NCI-H524 (cell line): ENCODE measurements at places on chromosomes 7 and 10.

GRCh38 chr10:4498711-4499251 lies 327.2 kb upstream of the AKR1E2 start:
- DNase-seq = no peak

DNA sequence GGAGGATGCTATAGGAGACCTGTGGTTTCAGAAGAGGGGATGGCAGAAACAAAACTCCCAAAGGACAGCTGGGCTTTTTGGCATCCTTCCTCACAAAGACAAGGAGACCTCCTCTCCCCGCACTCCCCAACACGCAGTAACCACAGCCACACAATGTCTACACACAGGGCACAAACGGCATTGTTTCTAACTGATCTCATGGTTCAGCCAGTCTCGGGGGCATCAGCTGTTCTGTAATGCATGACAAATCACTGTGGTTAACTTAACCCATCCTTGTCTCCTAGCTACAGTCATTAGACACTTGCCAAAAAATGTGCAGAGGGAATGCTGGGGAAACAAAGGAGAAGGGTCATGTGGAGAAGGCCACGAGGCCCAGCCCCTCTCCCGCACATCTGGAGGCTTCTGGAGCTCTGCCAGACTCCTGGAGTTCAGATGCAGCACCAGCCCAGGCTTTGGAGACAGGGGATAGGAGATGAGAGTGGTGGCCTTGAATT lies 7.6 kb upstream of the ADAMTS14 start:
- DNase-seq = no peak

GRCh38 chr7:158414002-158414401 lies 173.6 kb downstream of the PTPRN2 start:
- peak; percentile 7 for DNase-seq

GRCh38 chr7:136303162-136303561 lies 326.0 kb upstream of the MTPN start:
- no peak for DNase-seq

DNA sequence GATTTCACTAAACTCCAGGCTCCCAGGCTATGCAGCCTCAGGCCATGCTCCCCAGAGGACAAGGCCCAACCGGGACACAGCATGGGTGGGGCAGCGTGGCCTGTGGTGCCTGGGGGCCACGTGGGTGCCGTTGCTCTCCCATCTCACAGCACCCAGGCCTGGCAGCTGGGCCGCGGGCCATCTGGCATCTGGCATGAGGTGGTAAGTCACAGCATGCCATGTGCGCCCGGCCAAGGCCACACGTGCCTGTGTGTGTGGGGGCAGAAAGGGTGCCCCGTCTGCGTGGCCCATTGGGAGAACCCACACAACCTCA lies 204.1 kb downstream of the EBF3 start:
- DNase-seq = no peak

DNA sequence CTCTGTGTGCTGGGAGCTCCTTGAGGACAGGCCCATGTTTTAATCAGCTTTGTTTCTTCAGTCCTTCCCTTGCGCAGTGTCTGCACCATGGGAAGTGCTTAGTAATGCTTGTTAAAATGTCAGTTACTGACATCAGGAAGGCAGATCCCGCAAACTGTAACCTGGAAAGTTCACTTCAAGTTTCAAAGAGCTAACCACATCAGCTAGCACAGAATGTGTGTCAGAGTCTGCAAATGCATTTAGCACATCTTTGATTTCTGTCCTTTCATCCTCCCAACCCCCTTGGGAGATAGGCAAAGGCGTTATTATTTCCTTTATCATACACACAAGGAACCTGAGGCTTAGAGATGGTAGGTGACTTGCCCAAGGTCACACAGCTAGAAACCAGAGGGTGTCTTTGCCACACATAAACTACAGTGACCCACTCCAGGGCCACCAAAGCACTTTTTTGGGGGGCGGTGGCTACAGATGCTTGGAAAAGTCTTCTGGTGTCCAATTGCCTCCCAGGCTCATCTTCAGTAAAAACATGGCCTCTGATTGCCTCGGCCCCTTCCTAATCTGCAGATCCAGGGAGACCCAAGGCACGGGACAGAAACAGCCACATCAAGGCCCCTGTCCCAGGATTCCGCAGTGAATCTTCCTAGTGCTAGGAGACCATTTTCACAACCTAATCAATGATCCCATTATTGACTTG lies 116.2 kb upstream of the GPR26 start:
- no peak for DNase-seq

- no peak for DNase-seq
Measured at GRCh38 chr7:75771224-75771623, 787 bp downstream of the CCL26 start.

- DNase-seq = no peak
Measured at GRCh38 chr10:30656233-30656632, 26.7 kb upstream of the LYZL2 start.

DNA sequence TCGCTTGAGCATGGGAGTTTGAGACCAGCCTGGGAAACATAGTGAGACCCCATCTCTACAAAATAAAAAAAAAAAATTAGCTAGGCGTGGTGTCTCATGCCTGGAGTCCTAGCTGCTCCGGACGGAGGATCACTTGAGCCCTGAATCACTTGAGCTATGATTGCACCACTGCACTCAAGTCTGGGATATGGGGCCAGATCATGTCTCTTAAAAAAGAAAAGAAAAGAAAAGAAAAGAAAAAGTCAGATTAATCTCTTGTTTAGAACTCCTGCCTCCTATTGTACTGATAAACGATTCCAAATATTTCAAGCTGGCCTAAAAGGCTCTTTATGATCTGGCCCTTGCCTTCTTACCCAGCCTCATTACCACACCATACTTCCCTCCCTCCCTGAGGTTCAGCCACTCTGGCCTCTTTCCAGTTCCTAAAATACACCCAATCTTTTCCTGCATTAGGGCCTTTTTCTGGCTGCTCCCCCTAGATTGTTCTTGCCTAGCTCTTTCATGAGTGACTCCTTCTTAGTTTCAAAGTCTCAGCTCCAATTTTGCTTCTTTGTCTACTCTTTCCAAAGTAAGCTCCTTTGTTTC lies 41.7 kb downstream of the VCL start:
- no peak for DNase-seq

DNA sequence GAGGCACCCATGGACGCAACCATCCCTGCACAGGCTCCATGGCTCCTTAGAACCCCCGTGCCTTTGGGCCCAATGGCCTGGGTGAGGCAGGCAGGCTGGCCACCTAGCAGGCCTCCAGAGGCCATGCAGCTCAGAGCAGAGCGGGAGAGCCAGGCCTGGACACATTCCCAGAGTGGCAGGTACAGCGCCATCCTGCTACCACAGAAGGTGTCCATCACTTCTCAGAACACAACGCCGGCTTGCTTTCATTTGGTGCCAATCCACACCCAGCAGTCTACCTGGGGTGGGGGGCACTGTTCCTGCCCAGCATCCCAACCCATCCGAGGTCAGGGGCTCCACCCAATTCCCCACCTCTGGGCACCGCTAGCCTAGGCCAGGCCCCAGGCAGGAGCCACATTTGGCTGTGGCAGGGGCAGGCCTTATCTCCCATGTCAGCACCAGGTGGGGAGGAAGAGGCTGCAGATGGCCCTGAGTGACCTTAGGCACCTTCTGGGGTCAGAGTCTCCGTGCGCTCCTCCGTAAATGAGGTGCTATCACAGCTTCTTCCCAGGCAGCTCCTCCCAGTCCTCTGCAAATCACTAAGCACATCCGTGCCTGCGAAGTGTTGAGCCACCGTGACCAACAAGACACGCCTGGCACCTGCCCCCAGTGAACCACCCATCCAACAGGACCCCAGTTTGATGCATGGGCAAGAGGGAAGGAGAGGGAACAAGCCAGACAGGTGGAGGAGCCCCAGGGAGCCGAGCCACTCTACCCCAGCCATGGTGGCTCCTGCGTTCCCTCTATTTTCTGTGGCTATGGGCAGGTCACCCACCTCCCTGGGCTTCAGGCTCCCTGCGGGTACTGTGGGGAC lies 14.2 kb downstream of the KCNH2 start:
- DNase-seq = no peak

DNA sequence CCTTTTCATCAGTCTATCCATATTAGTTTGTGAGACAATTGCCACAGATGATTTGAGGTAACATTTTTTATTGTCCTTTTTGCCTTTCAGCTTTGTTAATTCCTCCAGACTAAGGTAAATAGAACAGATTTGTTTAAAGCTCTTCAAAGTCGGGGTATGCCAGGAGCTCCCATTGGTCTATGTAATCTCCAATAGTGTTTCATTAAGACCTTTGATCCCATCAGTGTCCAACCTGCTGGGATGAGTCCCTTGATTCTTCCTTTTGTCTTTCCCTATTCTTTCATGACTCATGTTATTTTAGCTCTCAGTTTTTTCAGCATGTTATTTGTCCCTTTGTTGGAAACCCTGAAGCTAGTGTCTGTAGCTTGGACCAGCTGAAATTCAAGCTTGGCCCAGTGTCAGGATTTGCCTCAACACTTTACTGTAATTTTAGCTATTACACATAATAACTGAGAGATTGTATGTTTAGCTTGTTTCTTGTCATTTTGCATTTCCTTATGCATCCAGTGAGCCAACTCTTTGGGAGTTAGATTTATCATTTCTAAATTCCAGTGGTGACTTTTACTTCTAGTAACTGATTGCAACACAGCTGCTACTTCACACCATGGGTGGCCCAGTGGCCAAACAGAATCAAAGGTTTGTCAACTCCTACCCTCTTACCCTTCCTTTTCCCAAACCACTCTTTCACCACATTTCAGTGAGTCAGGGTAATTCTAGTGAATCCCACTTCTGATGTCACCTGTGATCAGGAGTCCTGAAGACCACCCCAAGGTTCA lies 15.3 kb downstream of the AGBL3 start:
- DNase-seq = no peak

- DNase-seq = no peak
Measured at GRCh38 chr10:121051171-121051570, 200.0 kb downstream of the WDR11 start.

- DNase-seq = peak; percentile 38
Measured at GRCh38 chr7:3673524-3673923, 372.5 kb downstream of the SDK1 start.

DNA sequence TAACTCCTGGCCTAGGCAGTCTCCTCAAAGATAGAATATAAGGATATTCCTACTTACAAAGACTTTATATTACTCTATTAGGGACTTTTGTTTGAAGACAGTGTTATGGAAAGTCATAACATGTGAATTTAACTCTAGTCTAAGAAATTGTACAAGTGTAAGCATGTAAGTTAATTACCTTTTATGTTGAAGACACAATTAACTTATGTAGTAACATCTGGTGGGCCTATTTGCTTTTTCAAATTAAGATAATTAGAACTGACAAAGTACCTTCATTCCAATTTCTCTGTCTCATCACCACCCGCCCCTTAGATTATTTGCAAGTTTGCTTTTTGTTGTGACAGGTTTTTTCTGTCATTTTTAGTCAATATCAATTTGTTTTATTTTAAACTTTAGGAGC lies 126.0 kb upstream of the THSD7A start:
- DNase-seq = no peak

- DNase-seq = no peak
Measured at GRCh38 chr7:54864663-54865062, 105.7 kb upstream of the SEC61G start.

- no peak for DNase-seq
Measured at GRCh38 chr10:128494665-128495064, 368.4 kb upstream of the MKI67 start.

- no peak for DNase-seq
Measured at GRCh38 chr10:59872892-59873463, 33.4 kb downstream of the CCDC6 start.

DNA sequence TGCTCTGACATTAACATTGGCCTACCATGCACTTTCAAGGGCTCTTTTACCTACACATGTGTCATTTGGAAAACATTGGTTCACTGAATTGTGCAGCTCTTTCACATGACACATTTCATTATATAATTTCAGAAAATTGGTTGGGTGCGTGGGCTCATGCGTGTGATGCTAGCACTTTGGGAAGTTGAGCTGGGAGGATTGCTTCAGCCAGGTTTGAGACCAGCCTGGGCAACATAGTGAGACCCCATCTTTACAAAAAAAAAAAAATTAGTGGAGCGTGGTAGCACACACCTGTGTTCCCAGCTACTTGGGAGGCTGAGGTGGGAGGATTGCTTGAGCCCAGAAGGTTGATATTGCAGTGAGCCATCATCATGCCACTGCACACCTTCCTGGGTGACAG lies 3.9 kb downstream of the TASOR2 start:
- DNase-seq = no peak

DNA sequence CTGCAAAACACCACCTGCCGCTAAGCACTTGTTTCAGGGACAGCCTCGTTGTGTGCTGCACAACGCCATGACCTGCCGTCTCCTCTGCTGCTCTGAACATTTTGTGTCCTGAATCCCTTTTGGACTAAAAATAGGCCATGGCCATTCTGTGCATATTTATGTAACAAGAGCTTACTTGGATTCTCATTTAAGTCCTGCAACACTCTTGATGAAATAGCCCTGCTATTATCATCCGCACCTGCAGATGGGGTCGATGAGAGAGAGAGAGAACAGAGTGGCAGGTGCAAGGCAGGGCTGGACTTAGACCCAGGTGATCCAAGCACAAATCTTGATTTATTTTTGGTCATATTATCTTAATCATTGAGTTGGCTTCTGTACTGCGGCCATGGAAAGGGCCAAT lies 121.2 kb upstream of the PRKCQ start:
- DNase-seq = no peak

- no peak for DNase-seq
Measured at GRCh38 chr7:89334797-89335196, 539.3 kb upstream of the TEX47 start.

GRCh38 chr7:713488-714230 lies 12.8 kb upstream of the DNAAF5 start:
- no peak for DNase-seq

GRCh38 chr7:137890449-137890921 lies 43.7 kb upstream of the DGKI start:
- no peak for DNase-seq

DNA sequence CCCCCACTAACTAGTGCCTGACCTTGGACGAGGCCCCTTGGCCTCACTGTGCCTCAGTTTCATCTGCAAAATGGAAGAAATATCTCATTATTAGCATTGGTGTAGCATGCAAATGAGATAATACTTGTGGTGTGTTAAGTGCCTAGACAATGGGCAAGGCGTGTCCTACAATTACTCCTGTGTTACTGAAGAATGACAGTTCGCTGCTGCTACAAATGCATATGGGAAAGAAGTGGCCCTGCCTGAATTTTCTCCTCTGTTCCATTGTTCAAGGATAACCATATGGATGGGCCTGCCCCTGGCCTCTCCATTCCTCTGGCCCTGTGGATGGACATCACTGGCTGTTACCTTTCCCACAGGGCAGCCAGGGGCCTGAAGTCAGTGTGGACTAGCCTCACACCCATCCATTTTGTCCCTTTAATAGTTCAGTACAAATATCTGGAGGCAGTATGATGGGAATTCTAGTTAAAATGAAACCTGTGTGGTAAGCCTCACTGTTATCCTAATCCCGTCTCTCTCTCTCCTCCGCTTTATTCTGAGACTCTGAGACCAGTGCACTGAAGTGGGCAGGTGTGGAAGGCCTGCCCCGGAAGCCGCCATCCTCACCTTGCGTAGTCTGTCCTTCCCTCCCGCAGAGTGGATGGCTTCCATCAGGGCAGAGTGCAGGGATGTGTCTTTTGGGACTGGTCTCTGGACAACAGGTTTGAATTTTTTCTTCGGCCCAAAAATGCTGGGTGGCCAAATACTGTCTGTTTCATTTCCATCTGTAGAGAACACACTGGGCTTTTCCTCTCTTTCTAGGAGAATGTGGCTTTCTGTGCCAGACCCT lies 244.6 kb upstream of the GRB10 start:
- DNase-seq = no peak
